ENCODE measurements at places on chromosomes 7 and 10. TPM values are rescaled to one million over a fixed set of nuclear protein-coding genes. Genes with fewer than 3 reads are reported as not detected.
A peak's percentile ranks its signal among the peaks of the same experiment; 100 is the strongest.

CPA2 gene
- 0.14 TPM for total RNA-seq

DNA sequence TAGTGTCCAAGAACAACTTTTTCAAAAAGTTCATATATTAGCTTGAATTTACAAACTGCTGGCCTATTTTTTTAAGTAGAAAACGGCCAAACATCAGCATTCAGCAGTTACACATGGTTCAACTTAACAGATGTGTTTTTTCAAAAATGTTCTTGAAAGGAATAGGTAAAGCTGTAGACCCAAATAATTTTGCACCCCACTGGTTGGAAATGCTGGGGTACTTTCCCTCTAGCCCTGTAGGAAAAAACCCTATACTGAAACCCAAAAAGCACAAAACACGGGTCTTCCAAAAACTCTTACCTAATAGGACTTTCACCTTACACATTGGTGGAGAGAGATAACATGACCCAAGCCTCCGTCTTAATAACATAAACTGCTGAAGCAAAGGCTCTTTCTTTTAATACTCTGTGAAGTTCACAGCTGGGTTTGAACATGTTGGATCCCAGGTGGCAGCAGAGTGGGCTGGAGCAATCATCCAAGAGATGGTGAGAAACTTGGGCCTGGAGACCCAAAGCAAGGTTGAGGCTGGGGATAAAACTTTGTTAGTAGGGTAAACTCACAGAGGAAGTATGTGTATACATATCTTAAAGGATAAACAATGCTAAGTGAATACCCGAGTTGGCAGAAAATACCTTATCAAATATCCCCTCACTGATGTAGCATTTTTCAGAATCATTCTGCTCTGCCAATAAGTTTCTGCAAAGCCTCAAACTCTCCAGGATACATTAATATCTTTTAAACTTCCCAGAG, 629 bp upstream of the DNAJC9 start:
- DNase-seq = no peak

C1GALT1 gene
- 34.9 TPM for total RNA-seq

DNA sequence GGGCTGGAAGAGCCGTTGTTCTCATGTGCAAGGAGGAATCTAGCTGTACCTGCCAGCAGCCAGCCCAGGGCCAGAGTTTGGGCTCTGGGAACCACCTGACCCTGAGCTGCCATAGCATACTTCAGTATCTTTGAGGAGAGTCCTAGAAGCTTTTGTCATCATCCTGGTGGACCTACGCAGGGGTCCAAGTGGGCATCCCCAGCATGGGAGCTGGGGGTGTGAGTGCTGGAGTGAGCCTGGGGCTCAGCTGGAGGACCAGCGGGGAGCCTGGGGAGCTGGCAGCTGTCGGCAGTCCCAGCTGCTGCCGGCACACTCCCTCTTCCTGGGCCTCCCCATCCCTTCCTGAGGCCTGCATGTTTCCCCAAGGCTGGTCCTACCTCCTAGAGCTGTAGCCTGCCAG, 32.5 kb downstream of the C10orf105 start:
- no peak for DNase-seq

DNA sequence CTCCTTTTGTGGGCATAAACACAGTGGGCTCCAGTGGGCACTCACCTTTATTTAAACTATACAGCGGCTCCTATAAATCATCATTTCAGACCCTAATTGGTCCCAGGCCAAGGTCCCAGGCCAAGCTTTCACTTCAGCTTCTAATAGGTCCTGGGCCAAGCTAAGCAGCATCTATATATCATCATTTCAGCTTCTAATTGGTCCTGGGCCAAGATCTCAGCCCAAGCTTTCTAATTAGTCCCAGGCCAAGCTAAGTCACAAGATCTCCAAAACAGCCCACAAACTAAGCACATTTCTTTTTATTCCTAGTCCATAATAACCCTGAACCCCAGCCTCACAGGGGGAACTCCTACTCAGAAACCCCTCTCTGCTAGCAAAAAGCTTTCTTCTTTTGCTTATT, 47.1 kb downstream of the ZNF680 start:
- no peak for DNase-seq

DNA sequence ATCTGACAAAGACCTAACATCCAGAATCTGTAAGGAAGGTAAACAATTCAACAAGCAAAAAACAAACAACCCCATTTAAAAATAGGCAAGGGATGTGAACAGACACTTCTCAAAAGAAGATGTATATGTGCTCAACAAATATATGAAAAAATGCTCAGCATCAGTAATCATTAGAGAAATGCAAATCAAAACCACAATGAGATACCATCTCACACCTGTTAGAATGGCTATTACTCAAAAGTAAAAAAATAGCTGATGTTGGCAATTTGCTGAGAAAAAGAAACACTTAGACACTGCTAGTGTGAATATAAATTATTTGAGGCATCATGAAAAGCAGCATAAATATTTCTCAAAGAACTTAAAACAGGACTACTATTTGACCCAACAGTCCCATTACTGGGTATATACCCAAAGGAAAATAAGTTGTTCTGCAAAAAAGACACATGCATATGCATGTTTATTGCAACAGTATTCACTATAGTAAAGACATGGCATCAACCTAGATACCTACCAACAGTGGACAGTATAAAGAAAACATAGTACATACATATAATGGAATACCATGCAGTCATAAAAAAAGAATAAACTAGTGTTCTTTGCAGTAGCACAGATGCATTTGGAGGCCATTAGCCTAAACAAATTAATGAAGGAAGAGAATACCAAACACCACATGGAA, 980.1 kb downstream of the KCNMA1 start:
- DNase-seq = no peak

- no peak for DNase-seq
These were observed 640 bp upstream of the ZNF425 start for GRCh38 chr7:149126662-149127266.

GRCh38 chr10:69468751-69469089, 17.5 kb downstream of the TSPAN15 start:
- DNase-seq = no peak

- no peak for DNase-seq
These were observed 842 bp upstream of the SKIDA1 start for GRCh38 chr10:21526188-21526859.

NKX2-3 gene
- not detected for total RNA-seq

- DNase-seq = peak; percentile 35
These were observed 95.0 kb downstream of the CNOT4 start for GRCh38 chr7:135414850-135415439.

GRCh38 chr10:62046522-62047227, 145.2 kb downstream of the ARID5B start:
- peak; percentile 52 for DNase-seq

DNA sequence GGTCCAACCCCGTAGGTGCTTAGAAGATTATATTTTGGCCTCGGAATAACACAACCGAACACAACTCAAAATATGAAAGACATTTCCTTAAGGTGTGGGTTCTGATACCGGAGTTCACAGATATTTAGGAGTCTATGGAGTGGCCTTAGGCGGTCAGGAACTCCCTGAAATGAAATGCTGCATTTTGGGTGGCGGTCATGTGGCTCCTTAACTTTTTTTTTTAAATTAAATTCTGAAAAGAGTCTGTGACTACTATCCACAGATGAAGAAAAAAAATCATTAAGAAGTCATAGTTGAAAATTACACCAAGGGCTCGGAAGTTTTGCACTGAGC, 290.9 kb upstream of the NFE2L3 start:
- no peak for DNase-seq

- DNase-seq = no peak
These were observed 57.4 kb downstream of the SKIDA1 start for GRCh38 chr10:21468086-21468485.

DNA sequence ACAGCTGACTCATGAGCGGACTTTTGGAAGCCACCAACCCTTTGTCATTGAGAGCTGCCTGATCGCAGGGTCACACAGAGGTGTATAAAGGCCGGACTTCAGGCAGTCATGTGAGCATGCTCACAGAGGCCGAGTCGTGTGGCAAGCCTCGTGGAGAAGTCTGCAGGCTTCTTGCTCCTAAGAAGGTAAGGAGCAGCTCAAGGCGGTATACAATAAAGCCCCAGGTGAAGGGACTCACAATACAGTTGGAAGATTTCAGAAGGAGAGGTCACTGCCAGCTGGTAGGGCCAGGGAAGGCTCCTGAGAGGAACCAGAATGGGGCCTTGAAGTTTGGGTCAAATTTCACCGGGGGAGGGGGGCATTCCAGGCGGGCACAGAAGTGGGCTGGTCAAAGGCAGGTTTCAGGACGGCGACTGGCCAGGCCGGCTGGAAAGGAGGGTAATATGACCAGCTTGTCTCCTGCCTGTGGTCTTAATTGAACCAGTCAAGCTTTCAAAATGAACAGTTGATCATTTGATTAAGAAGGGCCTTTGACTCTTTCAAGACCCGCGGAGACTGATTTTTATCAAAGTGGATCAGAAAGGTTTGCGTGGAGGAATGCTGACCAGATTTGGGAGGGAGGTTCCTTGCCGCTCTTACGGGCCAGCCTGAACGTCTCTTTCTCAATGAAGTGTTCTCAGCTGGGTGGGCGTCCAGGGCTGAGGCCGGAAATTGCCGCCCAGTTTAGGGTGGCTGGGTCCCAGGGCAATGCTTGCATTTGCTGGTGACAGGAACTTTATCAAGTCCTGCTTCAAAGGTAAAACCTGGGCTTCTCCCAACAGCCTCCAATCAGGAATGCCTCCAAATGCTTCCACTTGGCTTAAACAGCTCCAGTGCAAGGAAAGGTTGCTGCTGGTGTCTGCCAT, 178.6 kb downstream of the EMX2 start:
- DNase-seq = no peak

RBM20 gene
- total RNA-seq = 0.07 TPM

GRCh38 chr7:121081327-121081936, 92.9 kb downstream of the CPED1 start:
- DNase-seq = peak; percentile 52

- DNase-seq = no peak
These were observed 8.9 kb downstream of the GFRA1 start for GRCh38 chr10:116263870-116264655.

GRCh38 chr10:72503694-72504438, 122.0 kb downstream of the MICU1 start:
- DNase-seq = no peak

- no peak for DNase-seq
These were observed 137.4 kb downstream of the ZNF438 start for GRCh38 chr10:30894221-30894620.

- no peak for DNase-seq
These were observed 34.6 kb downstream of the CARD11 start for GRCh38 chr7:3009086-3009485.

UNCX gene
- total RNA-seq = 0.65 TPM

- DNase-seq = no peak
These were observed 332.0 kb downstream of the RPS24 start for GRCh38 chr10:78365694-78366093.

DNA sequence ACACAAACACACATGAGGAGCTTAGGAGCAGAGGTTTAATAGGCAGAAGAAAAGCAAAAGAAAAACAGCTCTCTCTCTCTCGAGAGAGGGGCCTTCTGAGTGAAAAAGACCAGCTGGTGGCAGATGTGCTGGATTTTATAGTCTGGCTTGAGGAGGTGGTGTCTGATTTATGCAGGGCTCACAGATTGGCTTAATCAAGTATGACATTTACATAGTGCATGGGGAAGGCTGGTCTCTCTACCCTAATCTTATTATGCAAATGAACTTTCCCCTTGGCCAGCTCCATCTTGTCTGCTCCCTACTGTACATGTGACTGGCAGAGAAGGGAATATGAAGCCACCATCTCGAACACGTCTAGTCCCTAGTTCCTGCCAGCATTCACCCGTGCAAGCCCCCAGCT, 219.5 kb upstream of the ZNF804B start:
- DNase-seq = no peak

DNA sequence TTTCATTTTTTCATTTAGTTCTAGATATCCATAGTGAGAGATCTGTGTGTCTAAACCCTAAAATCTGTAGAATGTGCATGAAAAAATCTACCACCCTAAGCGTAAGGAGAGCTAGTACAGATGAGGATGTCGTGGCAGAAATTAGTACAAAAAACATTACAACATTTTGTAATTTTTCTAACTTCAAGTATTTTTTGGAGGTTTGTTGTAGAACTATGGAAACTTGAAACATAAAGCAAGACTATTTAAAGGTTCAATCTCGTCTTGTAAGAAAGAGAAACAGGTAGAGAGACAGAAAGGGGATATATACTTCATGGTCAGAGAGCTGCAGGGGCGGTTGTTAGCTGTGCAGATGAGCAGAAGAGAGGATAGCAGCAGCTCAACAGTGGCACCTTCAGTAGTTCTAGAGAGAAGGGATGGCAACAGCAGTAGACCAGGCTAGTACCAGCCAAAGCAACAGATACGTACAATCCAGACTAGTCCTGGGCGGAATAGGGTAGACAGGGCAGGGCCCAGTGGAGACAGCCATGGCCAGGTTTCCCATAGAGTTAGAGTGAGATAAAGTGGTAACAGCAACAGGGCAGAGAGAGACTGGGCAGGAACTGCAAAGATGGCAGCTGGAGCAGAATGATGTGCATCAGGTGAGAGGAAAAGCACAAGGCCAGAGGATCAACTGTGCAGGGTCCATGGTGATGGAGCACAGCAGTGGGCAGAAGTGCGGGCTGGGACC, 145.2 kb downstream of the FRMD4A start:
- DNase-seq = peak; percentile 40

ZNF503 gene
- 9.6 TPM for total RNA-seq

GRCh38 chr7:2668401-2668800, 19.6 kb upstream of the AMZ1 start:
- DNase-seq = no peak

GRCh38 chr10:69317626-69318105, 39.4 kb downstream of the HK1 start:
- no peak for DNase-seq

TUBAL3 gene
- total RNA-seq = not detected

DNA sequence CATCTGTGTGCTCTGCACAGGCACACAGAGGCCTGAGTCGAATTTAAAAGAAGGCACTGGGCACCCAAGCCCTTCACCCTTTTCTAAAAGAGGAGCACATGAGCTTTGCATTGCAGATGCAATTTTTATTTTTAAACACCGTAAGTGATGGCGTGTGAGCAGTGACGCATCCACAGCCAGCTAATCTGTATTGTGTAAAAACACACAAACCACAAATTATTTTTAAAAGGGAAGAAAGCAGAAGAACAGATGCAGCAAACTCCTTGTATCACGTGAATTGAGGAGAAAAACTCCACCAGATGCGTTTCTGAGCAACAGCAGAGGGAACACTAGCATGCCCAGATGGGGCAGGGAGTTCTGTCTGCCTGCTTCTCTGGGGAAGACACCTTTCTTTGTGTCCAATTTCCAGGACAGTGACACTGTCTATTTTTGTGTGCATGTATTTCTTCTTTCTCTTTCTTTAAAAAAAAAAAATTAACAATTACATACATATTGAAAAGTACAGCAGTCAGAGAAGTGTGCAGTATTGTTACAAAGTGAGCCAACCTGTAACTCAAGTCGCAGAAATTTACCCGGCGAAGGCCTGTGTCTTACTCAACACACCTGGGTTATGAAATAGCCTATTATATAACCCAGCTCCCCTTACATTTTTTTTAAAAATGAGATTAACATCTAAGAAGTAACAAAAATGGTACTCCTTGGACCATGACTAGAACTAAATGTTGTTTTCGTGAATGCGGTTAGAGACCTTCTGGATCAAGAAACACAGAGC, 39.2 kb downstream of the EEPD1 start:
- DNase-seq = no peak

TFPI2 gene
- total RNA-seq = 144 TPM

All from epithelial cell of proximal tubule (primary cell).